Glutamatergic neuron (in vitro differentiated cells): ENCODE measurements at places on chromosomes 4 and X.
A peak's percentile ranks its signal among the peaks of the same experiment; 100 is the strongest.

DNA sequence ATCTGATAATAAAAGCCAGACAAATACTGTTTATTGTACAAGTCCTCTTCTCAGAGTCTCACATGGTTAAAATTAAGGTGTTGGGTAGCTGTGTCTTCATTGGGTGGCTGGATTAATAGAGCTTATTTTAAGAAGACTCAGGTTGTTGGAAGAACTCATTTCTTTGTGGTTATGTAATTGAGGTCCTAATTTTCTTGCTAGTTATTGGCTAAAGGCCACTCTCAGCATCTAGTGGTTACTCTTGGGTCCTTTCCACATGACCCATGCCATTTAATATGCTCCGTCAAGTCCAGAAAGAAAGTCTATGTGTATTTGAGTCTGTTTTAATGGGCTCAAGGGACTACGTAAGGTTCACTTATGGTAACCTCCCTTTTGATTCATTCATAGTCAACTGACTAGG is 1668.6 kb upstream of the AGA start:
- DNase-seq = no peak

- DNase-seq = no peak
Observed at GRCh38 chrX:31320740-31321139, 248.9 kb upstream of the FTHL17 start.

DNA sequence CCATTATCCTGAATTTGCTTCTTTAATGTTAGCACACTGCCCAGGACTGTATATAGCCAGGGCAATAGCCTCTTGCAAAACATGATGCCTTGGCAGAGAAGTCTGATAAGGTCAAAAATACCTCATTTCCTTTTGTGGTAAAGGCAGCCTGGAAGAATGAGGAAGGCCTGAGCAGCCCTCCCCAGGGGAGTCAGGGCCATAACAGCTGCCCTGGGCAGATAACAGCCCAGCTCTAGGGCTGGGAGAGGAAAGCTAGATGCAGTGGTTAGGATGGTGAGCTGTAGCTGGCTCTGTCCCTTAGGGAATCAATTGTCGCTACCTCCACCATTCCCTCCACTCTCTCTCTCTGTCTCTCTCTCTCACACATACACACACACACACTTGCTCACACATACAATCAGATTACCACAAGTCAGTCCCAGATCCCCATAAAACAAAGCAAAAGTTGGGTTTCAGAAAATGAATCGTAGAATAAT is 29.2 kb downstream of the EFHC2 start:
- DNase-seq = peak; percentile 42

GRCh38 chr4:15963001-15963451 is at the start of gene FGFBP2:
TSS of gene FGFBP2 (minus strand) at chr4:15963175. CDS start at chr4:15963129, 46 bp downstream.
- peak; percentile 66 for DNase-seq

DNA sequence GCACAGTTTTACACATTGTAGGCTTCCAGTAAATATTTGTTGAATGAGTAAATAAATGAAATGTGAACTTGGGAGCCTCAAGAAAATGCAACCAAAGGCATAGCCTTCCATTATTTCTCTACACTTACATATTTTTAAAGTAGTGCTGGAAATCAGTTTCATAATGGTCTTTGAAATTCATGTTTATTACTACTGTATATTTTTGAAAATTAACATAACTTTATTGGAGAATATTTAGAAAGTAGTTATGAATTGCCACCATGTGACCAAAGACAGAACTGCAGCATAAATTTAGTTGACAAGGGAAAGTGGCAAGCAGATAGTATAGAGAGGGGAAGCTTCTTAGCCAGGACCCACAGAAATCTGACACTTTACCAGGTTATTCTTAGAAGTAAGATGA is 6.4 kb downstream of the TCEAL8 start:
- DNase-seq = no peak

GRCh38 chr4:122532766-122533165 is 76.2 kb upstream of the IL2 start:
- DNase-seq = no peak

GRCh38 chrX:75623535-75623934 is 100.7 kb upstream of the ZDHHC15 start:
- DNase-seq = no peak

- peak; percentile 26 for DNase-seq
Observed at GRCh38 chr4:1571165-1572009, 112.7 kb downstream of the FAM53A start.

DNA sequence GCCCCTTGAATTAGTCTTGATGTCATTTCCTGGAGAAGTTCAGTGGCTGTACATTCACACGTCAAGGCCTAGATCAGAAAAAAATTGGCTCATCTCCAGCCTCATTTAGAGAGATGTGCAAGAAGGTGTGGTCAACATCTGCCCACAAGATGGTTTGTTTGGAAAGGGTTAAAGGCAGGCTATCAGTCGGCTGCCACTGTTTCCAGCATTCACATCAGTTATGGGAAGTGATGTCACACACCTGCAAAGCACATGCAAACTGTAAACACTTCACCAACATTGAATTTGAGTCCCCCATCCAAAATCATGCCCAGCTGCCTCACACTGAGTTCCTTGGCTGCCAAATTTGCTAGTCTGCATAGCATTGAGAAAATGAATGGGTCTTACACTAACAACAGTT is 498.3 kb upstream of the INTU start:
- DNase-seq = no peak

GRCh38 chr4:134531013-134531412 is 329.4 kb upstream of the PABPC4L start:
- no peak for DNase-seq

DNA sequence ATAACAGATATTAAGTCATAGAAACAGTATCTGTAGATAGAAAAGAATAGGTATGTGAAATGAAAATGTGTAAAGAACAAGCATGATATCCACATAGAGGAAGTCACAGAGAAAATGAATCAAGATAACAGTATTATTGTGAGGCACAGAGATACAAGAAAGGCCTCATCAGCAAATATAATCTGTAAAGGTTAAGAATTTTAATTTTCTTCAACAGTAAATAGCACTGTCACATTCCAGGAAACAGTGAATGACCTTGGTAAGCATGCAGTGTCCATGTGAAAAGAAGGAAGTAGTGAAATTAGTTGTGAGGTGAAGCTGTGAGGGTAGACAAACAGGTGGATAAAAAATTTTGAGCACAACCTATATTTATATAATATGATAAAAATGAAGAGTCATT is 39.5 kb upstream of the NDST4 start:
- no peak for DNase-seq

GRCh38 chr4:71290074-71290473 is 48.7 kb upstream of the SLC4A4 start:
- DNase-seq = no peak

- DNase-seq = no peak
Observed at GRCh38 chr4:154779362-154779947, 1.6 kb upstream of the RBM46 start.

- DNase-seq = no peak
Observed at GRCh38 chr4:134906404-134907023, 704.9 kb upstream of the PABPC4L start.

DNA sequence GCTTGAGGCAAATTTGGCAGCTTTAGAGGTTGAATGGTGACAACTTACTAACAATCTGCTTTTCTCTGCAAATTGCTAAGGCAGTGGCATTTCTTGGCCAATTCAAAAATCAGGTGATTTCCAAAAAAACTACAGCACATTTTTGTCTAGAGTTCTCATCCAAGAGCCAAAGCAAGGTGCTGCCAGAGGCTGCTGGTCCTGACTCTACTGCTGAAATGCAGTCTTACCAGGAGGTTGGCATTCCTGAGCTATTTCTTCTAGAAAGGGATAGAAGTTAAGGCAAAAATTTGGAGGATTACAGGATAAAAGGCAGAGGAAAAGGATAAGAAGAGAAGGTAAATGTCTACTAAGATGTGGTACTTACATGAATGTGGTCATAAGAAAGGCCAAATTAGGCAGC is 75.6 kb downstream of the COX18 start:
- no peak for DNase-seq

- no peak for DNase-seq
Observed at GRCh38 chr4:81737865-81738559, 266.3 kb upstream of the RASGEF1B start.

GRCh38 chr4:129839687-129840086 is 743.7 kb downstream of the C4orf33 start:
- no peak for DNase-seq

DNA sequence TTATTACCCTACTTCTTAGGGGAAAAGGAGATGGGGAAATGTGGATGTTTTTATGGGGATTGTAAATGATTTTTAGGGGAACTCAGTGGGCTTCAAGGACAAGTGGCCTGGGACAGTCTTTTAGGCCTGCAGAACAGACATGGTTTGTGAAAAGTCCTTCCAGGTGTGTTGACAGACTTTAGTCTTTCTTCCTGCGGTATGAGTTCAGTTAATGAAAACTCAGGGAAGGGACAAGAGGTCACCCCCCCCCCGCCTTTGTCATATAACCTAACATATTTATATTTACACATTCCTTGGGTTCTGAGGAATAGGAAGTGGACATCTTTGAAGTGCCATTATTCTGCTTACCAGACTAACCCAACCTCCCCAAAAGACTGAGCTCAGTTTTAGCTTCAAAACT is 31.8 kb downstream of the METAP1 start:
- no peak for DNase-seq

DNA sequence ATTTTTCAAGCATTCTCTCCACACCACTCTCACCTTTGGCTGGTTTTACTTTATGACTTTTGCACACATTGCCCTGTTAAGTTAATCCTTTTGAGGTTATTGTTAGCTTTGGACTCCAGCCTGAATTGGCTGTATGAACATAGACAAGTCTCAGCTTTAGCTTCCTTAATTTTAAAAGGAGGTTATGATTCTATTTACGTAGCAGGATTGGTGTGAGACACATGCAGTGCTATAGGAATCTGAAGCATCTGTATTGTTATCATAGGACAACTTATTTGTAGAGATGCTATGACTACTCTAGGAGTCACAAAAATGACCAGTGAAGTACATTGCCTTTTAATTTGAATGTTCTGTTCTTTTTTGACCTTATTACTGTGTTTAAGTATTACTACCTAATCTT is 15.7 kb downstream of the PGAM4 start:
- DNase-seq = no peak

DNA sequence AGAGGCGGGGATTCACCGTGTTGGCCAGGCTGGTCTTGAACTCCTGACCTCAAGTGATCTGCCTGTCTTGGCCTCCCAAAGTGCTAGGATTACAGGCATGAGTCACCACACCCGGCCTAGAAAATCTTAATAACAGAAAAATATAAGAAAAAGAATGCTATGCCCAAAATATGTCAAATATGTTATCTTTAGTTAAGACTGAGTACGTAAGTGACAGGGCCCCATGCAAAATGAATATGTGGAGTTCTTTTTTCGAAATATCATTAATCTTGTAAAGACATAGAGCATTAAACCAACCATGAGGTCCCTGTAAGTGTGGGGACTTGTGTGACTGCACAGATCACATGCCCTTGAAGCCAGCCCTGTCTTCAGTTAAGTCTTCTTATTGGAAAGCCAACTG is 8.9 kb upstream of the ZNF518B start:
- DNase-seq = no peak

GRCh38 chr4:152500800-152501434 is 35.0 kb downstream of the FBXW7 start:
- no peak for DNase-seq

DNA sequence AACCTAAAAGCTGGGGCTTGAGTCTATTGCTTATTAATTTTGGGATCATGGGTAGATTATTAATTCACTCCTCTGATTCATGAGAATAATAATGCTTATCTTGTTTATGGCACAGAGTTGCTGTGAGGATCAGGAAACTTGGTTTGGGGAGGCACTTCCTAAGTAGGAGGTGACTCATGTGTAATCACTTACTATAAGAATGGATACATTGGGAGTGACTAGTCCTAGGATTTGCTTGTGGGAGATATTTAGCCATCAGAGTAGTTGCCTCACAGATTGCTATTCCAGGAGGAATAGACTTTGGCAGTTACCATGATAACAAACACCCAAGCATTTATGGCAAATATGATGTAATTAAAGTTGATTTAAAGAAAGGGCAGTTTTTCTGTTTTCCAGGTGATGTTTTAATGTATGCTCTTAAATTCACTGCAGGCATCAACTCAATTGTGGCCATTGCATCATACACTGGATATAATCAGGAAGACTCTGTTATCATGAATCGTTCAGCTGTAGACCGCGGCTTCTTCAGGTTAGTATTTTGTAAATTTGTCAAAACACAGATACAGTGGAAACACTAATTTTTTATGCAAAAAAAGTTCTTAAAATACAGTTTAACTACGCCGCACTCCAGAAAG is 41.9 kb downstream of the POLR2B start:
- no peak for DNase-seq

DNA sequence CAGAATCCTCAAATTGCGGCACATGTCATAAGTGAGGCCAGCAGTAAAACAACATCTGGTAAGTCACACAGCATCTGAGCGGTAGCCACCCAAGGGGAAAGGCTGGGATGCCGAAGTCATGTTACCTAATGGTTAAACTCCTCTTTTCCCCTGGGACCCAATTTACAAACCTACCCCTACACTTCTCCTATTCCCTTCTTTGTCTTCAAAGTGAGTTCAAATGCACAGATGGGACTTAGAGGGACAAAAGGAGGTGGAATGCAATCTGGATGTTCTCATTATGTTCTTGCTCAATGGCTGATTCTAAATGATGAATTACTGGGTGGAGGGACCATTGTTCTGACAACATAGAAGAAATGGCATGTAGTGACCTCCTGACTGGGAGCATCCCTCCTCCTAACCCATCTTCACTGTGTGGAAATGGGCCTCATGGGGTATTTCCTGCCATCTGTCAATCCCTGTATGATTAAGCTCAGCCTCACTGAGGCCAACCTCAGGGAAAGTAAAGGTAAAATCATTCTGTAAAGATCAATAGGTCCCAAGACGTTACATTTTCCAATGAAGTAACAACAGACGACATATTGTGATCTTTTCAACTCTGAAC is 8.5 kb downstream of the CD40LG start:
- DNase-seq = peak; percentile 23

DNA sequence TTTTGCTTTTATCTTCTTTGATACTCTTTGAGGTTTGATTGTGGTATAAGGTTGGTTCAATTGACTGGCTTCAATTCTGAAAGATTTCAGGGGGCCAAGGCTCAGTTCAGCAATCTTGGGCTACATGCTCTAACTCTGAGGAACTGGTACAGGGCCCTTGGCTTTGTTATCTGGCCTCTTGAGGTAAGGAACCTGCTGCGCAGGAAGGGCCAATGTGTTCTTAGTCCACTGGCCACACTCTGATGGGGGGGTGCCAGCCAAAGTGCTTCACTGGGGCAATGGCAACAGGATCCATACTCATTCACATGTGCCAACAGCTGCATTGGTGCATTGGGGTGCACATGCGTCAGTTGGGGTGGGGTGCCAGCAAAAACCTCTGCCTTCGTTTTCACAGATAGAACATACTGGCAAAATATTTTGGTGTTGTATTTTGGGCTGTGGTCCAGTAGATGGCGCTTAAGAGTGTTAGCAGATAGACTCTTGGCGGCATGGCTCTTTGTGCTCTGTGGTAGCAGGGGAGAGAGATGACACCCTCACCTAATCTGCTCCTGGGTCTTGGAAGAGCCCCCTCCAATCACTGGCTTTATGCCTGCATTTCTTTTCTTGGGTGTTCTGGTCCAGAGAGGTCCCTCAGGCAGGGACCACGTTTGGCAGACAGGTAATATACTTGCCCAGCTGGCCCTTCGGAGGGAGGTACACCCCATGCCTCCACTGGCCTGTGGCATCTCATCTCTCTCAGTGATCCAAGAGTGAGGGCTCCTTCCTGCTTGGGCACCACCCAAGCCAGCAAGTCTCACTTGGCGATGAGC is 42.9 kb downstream of the NDST3 start:
- no peak for DNase-seq

GRCh38 chrX:49767236-49767635 is 61.9 kb upstream of the PAGE4 start:
- DNase-seq = no peak
